ELR (cell line): ENCODE measurements at places on chromosomes 2 and 18.

- no peak for DNase-seq
These were observed 262.8 kb downstream of the ICOS start for GRCh38 chr2:204199357-204199756.

GRCh38 chr2:103293067-103293741 is 531.4 kb downstream of the TMEM182 start:
- no peak for DNase-seq

DNA sequence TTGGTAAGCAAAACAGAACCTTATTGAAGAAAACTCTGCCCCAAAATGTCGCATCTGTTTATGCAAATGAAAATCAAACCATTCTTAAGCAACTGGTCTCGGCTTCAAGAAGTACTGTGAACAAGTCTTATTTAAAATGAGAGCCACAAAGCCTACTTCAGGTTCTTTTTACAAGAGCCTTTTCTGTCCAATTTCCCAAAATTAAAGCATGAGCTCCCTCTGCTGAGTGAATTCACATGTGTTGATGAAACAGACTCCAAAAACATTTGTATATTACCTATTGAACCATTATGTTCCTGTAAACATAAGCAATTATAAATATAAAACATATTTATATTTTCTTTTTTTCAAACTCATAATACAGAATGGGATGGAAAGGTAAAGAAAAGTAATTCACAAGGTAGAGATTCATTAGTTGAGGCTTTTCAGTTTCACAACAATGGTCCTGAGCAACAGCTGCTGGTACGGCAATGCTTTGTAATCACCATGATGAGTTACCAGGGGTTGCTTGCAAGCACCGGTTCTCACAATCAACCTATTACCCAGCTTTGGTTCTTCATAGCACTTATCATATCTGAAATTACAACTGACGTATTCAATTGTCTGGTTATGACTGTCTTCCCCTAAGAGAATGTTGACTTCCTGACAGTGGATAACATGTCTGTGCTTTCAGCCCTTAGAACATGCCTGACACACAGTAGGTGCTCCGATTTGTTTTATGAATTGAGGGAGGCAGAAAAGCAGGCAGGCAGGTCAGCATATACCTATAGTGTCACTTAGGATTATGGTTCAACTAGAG is 108.4 kb upstream of the BZW1 start:
- DNase-seq, result peak; percentile 81

DNA sequence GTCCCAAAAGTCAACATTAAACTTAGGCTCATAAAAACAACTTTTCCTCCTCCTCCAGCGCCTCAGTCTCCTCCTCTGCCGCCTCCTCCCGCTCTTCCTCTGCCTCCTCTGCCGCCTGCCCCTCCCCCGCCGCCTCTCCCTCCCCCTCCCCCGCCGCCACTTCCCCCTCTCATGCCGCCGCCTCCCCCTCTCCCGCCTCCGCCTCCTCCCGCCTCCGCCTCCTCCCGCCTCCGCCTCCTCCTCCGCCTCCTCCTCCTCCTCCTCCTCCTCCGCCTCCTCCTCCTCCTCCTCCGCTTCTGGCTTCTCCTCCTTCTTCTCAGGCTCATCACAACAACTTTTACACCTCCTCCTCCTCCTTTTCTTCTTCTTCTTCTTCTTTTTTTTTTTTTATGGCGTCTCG is 599.9 kb downstream of the TMEM182 start:
- no peak for DNase-seq

- DNase-seq, result peak; percentile 54
These were observed 472.6 kb upstream of the NETO1 start for GRCh38 chr18:73340135-73340977.

DNA sequence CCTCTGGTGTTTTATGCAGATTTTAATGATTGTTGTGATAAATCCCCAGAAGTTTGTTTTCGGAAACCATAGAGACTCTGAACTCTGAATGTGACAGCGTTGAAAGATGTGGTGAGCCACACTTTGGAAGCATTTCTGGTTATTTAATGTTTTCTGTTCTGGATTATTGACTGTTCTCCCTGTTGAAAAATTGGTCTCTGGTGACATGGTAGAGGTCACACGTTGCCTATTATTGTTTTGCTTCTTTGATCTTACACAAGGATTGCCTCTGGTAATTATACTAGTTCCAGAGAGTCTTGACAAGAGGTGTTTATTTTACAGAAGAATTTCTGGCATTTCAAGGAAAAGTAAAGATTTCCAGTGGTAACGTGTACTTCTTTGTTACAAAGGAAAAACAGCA is 127.1 kb downstream of the GREB1L start:
- no peak for DNase-seq

GRCh38 chr2:14257801-14258507 is 374.6 kb upstream of the LRATD1 start:
- DNase-seq, result peak; percentile 50

GRCh38 chr18:69590150-69590549 is 189.5 kb downstream of the DOK6 start:
- DNase-seq, result no peak

GRCh38 chr2:230934231-230935129 is 9.4 kb upstream of the GPR55 start:
- DNase-seq, result no peak

- peak; percentile 0 for DNase-seq
These were observed 582.4 kb upstream of the RAB6C start for GRCh38 chr2:129396980-129397599.
